ENCODE measurements at places on chromosomes 12 and 14.

- DNase-seq, result no peak
Observed at GRCh38 chr12:716506-716905, 35.9 kb upstream of the WNK1 start.

DNA sequence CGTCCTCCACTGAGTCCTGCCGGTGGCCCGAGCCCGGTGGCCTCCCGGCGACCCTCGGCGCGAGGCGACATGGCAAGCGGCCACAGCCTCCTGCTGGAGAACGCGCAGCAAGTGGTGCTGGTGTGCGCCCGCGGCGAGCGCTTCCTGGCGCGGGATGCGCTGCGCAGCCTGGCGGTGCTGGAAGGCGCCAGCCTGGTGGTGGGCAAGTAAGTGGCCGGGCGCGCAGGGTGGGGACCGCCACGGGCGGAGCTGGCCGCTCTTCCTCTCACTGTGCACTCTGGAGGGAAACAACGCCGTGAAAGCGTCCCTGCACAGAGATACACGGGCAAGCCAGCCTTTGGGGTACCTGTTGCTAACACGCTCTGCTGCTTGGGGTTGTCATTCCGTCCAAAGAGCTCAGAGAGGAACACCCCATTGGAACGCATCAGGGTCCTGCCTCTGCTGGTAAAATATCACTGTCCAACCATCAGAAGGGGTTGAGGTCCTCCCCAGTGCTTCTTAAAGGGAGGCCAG is at the start of gene AMDHD1:
Gene AMDHD1 (plus strand): TSS at position 2 of the 513 bp plus-strand sequence. CDS start 68 bp downstream, at position 70.
- DNase-seq, result peak; percentile 64

DNA sequence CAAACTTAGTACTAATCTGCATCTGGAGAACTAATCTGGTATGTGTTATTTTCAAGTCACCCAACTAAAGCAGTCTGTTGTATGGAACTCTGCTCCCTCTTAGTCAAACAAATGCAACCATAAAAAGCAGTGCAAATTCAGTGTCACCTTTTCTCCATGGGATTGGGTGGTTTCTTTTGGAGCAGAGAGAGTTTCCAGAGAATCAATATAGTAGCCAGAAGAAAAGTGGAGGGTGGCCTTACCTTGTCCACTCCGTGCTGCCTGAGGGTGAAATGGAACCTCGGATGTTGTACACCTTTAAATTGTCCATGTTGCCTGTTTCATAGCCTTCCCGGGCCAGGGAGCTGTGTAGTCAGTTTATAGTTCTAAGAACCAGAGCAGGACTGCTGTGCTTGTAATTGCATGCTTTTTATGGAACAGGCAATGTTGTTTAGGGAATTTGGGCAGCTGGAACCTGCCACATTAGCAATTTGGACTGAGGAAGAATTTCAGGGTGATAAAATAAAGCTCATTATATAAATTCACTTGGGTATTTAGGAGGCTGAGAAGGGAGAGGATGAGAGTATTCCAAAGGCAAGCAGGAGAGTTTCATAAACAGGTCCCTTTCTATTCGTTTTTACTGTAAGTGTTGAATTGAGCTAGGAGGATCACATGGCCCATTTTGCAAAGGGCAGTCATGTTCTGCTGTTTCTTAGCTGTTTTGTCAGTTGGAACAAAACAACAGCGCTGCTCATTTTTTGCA is 60.5 kb downstream of the CRADD start:
- no peak for DNase-seq

GRCh38 chr12:70028918-70029317 is 203.9 kb downstream of the MYRFL start:
- no peak for DNase-seq

- DNase-seq, result no peak
Observed at GRCh38 chr14:101758913-101759593, 2.5 kb upstream of the PPP2R5C start.

GRCh38 chr12:88111074-88111652 is 30.7 kb downstream of the CEP290 start:
- no peak for DNase-seq

- DNase-seq, result no peak
Observed at GRCh38 chr12:11829764-11830194, 180.3 kb downstream of the ETV6 start.

GRCh38 chr14:100428727-100429126 is 105.6 kb downstream of the SLC25A47 start:
- DNase-seq, result no peak

- DNase-seq, result no peak
Observed at GRCh38 chr12:84341467-84342193, 571.0 kb downstream of the SLC6A15 start.

GRCh38 chr14:59532419-59532818 is 44.2 kb downstream of the CCDC175 start:
- DNase-seq, result no peak

DNA sequence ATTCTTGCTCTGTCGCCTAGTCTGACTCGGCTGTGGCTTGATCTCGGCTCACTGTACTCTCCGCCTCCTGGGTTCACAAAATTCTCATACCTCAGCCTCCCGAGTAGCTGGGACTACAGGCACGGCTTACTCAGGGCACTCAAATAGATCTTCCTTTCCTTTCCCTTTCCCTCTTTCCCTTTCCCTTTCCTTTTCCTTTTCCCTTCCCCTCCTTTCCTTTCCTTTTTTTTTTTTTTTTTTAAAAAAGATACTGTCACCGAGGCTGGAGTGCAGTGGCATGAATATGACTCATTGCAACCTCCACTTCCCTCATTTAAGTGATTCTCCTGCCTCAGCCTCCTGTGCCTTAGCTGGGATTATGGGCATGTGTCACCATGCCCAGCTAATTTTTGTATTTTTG is 86.0 kb downstream of the AEBP2 start:
- no peak for DNase-seq

DNA sequence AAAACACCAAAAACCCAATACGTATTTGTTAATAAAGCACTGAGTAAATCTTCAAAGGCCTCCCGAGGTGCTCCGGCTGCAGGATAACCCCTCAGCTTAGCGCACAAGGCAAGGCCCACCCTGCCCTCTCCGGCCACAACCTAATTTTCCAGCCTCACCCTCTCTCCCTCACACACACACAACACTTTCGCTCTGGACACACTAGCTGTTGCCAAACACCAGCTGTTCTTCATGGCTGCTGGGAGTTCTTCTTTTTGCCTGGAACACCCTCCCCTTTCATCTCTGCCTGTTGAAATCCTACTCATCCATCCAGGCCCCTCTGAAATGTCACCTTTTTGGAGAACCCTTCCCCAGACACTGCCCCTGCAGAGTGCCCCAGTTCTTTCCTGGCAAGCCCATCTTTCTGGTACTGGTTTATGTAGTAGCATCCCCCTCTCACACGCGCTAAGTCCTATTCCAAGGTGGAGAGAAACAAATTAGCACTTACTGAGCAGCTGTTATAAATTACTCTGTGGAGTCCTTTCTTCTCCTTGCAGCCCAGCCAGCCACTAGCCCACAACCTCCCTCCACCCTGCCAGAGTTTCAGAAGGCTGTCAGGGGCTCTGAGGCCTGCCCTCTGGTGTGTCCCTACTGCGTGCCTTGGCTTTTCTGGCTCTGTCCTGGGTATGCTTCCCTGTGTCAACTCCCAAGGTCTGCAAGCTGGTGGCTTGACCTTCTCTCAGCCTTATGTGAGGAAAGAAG is 805 bp upstream of the CRACR2A start:
- DNase-seq, result no peak

DNA sequence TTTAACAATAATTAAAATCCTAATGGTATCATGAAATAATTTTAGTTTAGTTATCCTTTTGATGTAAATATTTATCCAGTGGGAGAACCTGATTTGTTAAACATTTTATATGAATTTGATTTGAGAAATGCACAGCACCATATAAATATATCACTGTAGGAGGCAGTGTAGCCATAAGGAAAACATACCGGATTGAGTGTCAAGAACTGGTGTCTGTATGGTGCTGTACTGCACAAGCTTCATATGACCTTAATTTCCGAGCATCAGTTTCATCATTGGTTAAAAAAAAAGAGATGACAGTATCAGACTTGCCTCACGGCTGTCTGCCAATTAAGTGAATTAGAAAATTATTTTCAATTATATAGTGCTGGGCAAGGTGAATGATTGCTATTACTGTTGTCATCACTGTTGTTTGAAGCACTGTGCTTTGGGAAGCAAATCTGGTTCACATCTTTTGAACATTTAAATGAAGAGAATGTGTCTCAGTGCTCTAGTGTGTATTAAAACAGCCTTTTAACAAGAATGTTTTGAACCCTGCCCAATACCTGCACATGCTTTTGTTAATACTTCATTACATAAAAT is 72.1 kb downstream of the TMTC2 start:
- no peak for DNase-seq

DNA sequence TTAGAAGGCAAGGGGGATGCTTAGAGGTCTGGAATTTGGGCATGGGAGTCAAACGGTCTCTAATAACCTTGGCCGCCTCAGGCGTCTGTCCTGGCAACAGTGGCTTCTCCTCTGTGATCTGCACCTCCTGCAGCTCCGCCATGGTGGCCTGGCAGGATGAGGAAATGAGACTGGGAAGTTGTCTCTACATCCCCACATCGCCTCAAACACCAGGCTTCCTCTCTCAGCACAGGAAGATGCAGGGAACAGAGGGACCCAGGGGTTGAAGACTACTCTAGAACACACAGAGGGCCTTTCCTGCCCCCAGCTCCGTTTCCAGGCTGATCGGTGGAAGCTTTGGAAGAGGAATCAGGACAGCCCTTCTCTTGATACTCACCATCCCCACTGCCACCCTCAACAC is 1.7 kb downstream of the NDRG2 start:
- DNase-seq, result no peak

DNA sequence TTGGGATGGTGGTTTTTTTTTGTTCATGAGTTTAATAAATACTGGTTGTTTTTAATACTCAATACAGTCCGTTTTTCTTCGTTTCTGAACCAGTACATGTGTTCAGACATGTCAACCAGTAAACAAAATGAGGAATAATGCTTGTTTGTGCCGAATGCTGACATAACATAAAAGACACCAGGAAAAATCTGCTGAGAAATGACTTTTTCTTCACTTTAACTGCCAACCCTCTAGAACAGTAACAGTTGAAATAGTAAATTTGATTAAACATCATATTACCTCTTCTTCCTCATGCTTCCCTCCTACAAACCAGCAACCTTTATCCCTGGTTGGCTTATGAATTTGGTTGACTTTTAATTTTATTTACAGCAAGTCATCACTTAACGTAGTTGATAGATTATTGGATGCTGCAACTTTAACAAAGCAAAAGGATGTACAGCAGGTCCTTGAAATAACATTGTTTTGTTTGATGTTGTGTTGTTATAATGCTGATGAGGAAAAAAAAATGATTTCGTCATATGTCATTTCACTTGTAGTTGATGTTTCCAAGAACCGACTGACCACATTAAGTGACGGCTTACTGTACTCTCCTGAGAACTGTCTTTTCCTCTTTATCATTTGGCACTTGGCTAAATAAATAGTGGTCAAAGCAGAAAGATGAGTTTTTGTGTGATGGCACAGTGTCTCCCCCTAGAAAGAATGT is 340.5 kb downstream of the TMTC2 start:
- DNase-seq, result no peak

DNA sequence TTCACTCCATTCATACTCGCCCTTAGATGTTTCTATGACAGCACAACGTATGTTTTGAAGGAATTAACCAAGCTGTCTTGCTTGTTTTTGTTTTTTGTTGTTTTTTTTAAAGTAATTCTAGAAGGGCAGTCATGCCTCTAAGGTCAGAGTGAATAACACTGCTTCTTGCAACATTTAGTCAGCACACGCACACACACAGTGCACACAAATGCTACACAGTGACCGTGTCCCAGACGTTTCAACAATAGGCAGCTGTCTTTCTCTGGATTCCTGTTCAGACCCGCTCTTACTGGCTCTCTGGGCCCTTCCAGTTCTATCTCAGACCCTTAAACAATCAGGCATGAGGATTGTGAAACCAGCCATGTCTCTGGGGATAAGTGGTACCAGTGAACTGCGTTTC is 351.0 kb upstream of the FKBP4 start:
- DNase-seq, result no peak

- no peak for DNase-seq
Observed at GRCh38 chr14:21069388-21070082, 569 bp upstream of the ARHGEF40 start.

DNA sequence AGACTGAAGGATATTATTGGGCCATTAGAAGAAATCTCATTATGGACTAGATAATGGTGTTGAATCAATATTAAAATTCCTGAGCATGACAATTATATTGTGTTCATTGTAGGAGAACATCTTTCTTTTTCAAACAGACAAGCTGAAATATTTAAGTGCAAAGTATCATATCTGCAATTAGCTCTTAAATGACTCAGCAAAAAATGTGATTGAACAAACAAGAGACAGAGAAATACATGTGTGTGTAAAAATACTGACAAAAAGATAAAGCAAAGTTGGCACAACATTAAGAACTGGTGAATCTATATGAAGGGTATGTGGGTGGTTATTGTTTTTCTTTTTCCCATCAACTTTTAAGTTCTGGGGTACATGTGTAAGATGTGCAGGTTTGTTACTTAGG is 9.5 kb downstream of the CEP290 start:
- no peak for DNase-seq

GRCh38 chr12:27429606-27430005 is 16.9 kb upstream of the SMCO2 start:
- DNase-seq, result no peak

- DNase-seq, result no peak
Observed at GRCh38 chr12:68776976-68777610, 30.9 kb upstream of the MDM2 start.

- DNase-seq, result peak; percentile 45
Observed at GRCh38 chr12:120760349-120761254, 35.0 kb downstream of the ACADS start.

GRCh38 chr12:101759396-101760047 is 20.3 kb upstream of the SYCP3 start:
- peak; percentile 49 for DNase-seq

GRCh38 chr14:72651081-72651480 is 242.8 kb downstream of the DPF3 start:
- no peak for DNase-seq

- no peak for DNase-seq
Observed at GRCh38 chr12:124568431-124569374, 1.3 kb upstream of the NCOR2 start.

GRCh38 chr14:23125933-23126524 is 7.0 kb upstream of the CEBPE start:
- DNase-seq, result no peak

DNA sequence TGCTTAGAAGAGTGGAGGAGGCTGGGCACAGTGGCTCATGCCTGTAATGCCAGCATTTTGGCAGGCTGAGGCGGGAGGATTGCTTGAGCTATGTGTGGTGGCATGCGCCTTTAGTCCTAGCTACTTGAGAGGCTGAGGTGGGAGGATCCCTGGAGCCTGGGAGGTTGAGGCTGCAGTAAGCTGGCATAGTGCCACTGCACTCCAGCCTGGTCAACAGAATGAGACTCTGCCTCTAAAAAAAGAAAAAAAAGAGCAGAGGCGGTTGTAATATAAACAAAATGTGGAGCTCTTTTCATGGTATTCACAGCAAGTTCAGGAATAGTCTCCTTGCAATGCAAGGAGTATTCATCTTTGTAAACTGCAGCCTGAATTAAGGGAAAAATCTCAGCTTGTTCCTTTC is 27.2 kb downstream of the ARID2 start:
- no peak for DNase-seq

- DNase-seq, result no peak
Observed at GRCh38 chr14:20676072-20676471, 8.3 kb upstream of the RNASE4 start.
